GM12878 (cell line): ENCODE measurements at places on chromosomes 1 and 21.

GRCh38 chr1:23563755-23564374 lies 4.6 kb upstream of the ID3 start:
- no peak for DNase-seq

DNA sequence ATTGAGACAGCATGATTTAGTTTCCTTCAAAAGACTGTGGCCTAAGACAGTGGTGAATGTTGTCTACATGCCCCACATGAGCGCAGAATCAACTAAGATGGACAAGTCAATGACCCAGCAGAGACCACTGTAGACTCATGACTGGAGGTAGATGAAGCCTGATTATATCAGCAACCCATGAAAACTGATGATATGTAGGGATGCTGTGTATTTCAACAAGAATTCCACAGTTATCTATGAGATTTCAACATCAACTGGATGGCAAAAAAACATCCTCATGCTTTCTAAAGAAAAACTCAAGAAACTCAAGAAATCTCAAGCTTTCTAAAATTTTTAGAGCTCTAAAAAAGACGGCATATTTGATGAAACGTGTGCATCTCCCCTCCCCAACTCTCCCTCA lies 413.9 kb upstream of the LYPLAL1 start:
- DNase-seq, result no peak

- DNase-seq, result no peak
These were observed 440.4 kb upstream of the RUNX1 start for GRCh38 chr21:35489389-35489980.

- no peak for DNase-seq
These were observed 36.6 kb upstream of the HMGN1 start for GRCh38 chr21:39385299-39386145.

DNA sequence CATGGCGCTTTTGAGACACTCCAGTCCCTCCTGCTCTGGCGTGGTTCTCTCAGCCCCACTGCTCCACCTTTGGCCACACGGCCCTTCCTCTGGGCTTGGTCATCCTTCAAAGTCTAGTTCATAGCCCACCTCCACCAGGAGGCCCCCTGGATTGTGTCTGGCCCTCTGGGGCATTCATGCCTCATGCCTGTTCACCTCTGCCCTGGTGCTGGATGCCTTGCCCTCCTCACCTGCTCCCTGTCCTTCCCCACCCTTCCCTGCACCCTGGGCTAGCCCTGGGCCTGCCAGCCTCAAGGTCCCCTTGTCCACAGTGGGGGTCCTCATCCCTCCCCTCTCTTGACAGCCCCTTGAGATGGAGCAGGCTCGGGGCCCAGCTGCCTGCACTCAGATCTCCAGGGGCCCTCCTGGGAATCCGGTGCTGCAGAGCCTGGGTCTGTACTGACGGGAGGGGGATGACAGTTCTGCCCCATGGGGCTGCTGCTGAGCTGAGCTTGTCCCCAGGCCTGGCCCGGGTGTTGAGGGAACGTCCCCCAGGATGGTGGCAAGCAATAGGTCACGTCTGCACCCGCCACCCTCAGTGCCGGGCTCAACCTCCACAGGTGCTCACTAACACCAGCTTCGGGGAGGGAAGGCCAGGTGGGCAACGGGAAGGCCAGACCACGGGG lies 18.4 kb downstream of the PRXL2B start:
- no peak for DNase-seq

DNA sequence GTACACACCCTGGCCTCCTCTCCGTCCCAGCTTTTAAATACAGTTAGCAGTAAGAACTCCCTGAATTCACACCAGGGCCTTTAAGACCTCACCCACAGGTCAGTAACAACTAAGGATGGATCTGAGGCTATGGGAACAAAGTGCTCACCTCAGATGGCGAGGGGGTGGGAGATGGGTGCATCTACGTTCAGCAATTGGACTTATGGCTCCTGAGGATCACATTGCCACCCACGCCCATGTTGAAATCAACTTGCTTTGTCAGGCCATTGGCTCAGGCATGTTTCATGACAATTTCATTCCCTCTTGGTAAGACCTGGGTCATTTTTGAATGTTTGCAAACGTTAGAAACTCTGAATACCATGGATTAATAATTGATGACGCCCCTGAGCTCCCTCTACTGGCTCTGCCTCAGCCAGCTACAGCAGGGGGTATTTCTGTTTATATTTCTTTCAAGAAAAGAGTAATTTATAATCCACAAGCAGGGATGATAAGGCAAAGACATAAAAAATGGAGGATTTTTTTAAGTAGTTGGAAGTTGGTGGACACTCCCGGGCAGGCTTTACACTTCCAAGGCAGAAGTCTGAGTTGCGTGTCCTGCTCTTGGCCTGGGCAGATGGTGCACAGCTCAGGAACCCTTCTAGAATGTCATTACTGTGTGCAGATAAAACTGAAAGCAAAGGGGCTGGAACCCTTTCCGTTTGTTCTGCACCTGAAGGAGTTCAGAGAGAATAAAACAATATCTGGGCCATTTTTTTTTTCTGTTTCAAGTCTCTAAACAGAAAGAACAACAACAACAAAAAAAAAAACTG lies 13.7 kb upstream of the LBR start:
- DNase-seq, result no peak
